ENCODE measurements at places on chromosomes 4 and X.

DNA sequence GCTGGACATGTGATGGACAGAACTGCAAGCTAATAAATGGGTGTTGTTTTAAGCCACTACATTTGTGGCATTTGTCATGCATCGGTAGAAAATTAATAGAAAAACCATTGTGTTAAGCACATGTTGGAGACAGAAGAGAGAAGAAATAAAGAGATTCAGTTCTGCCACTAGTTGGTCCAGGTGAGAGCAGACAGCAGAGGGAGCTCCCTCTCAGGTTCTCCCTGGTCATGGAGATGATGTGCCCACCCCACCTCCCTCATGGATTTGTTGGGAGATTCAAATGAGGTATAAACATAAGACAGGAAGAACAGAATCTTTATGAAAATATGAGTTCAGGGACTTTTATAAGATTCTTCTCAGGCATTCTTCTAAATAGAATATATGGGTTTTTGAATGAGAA is 36.8 kb upstream of the OCIAD2 start:
- no peak for DNase-seq

DNA sequence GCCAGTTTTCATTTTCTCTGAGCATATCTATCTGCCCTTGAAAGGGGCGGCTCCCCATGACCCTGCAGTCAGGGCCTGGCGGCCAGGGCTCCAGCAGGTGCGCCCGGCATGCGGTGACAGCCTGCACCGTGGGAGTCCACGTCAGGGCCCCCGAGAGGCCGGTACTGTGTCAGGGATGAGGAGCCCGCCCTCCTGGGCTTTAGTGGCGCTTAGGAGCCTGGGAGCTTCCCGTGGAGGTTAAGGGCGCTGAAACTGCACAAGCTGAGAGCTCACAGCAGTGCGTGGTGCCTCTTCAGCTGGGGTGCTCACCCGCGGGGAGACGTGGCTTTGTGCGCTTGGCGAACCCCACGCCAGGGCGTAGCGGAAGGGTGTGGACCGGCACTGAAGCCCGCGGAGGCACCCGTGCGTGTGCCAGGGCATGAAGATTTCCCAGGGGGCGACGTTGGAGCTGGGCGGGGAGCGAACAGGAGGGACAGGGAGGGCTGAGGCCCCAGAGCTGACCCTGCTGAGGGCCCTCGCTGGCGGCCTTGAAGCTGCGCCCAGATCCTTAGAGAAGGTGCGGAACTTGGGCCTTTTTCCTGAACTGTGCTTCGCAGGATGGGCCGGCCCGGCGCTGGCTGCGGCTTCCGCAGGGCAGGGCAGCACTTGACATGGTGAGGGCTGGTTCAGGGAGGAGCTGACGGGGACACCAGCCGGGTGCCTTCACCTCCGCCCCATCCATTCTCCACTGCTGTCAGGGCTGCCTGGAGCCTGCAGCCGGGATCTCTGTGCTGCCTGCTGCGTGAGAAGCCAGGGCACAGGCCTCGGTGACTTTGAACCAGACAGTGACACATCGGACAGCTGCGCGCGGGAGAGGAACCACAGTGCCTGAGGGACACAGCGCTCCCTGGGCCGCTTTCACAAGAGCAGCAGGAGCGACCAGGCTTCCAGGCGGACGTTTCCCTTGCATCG is 32.9 kb downstream of the HTT-AS start:
- DNase-seq: no peak

- DNase-seq: no peak
Measured at GRCh38 chrX:83508526-83509253, 600 bp downstream of the POU3F4 start.

DNA sequence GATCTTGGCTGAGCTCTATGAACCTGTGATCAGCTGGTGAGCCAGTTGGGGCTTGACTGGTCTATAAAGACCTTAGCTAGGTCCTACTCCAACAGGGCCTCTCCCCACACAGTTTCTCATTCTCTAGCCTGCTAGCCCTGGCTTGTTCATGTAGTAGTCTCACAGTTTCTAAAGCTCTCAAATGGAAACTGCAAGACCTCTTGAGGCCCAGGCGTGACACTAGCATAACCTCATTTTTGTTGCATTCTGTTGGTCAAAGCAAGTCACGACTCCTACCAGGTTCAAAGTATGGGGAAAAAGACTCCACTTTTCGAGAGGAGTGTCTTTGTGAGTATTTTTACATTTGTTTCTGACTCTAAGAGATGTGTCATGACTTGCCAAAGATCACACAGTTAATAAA is 50.9 kb downstream of the CEP44 start:
- DNase-seq: no peak

DNA sequence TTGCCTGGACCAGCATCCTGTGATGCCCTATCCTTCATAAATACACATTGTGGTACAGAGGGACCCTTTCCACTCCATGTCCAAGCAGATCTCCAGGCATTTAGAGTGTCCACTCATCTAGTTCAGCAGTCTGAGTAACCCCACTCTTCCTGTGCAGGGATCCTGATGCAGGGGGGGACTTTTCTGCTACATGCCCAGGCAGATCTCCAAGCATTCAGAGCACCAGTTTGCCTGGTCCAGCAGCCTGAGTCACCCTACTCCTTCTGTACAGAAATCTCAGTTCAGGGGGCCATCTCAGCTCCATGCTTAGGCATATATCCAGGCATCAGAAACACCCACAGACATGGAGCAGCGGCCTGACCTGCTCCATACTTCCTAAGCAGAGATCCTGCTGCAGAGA is 1089.8 kb downstream of the FAT4 start:
- no peak for DNase-seq

GRCh38 chr4:122583906-122584305 is 37.0 kb downstream of the IL21 start:
- DNase-seq: no peak

GRCh38 chrX:138771047-138771446 is 59.5 kb upstream of the FGF13 start:
- no peak for DNase-seq

- DNase-seq: no peak
Measured at GRCh38 chr4:26252349-26253025, 68.3 kb upstream of the RBPJ start.

DNA sequence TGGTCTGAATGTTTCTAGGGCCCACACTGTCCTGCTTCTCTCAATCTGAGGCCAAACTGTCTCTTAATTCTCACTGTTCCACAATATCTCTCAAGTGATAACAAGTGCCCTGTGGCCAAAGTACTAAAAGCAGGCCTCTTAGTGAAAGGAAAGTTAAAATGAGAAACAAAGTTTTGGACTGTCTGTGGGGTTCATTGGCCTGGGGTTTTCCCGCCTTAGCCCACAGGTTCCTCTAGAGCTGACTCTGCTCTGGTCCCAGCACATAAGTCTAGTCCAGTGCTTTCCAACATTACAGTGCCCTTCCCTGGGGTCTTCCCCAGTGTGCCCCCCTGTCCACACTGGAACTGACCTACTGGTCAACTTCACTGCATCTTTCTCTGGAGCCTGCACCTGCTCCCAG is 6.3 kb downstream of the MAGEB1 start:
- no peak for DNase-seq

- no peak for DNase-seq
Measured at GRCh38 chr4:98794565-98795205, 134.2 kb downstream of the EIF4E start.

- DNase-seq: no peak
Measured at GRCh38 chr4:169246279-169246678, 24.5 kb downstream of the SH3RF1 start.

DNA sequence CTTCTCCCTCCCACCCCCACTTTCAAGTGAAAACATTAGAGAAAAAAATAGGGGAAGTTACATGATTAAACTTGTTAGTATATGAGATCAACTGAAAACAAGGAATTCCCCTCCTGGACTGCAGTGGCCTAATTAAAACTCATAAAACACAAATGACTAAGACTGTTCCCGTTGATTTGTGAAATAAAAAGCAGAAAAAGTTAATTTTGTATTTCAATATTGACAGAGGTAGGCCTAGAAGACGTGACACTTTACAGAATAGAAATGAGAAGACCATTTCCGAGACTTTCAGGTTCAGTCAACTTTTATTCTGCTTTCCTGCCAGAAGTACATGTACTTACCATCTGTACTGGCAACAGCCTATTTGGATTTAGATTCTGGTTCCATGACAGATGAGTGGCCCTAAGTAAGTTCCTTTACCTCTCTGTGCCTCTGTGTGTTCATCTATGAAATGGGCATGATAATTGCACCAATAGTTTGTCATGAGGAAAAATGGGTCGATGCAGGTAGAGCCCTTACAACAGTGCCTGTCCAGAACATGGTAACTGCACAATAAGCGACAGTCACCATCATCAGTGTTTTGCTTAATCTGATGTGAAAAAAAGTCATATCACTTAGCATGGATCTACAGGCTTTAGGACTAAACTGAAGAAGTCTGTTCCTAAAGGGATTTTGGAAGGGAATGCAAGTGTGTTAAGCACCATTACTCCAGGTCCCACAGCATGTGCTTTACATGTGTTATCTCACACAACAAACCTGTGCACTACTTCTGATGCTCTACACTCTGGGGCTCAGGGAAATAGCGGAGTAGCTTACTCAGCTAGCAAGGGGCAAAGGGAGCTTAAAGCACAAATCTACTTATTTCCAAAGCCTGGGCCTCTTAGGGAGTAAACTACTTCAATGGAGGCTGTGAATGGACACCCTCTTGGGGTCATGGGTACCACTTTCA is 562.3 kb upstream of the DIPK2B start:
- no peak for DNase-seq

- no peak for DNase-seq
Measured at GRCh38 chr4:156576946-156577345, 394.7 kb downstream of the PDGFC start.

DNA sequence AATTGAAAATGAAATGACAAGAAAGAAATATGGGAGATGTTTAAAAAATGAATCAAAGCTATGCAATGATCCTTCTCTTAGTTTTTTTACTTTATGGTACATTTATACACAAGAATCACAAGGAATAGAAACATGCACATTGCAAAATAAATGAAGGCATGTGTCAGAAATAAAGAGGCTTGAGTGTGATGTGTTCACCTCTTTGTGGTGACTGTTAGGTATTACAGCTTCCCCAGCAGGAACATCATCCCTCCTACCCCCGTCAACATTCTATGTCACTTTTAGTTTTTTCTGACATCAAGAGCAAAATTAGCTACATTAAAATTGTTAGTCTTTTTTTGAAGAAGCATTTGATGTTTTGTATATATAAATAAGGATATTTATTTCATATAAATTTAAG is 214.8 kb downstream of the SLC4A4 start:
- DNase-seq: no peak

- no peak for DNase-seq
Measured at GRCh38 chrX:51855698-51856097, 37.7 kb upstream of the MAGED1 start.

- DNase-seq: no peak
Measured at GRCh38 chr4:147546349-147546748, 65.5 kb downstream of the EDNRA start.

DNA sequence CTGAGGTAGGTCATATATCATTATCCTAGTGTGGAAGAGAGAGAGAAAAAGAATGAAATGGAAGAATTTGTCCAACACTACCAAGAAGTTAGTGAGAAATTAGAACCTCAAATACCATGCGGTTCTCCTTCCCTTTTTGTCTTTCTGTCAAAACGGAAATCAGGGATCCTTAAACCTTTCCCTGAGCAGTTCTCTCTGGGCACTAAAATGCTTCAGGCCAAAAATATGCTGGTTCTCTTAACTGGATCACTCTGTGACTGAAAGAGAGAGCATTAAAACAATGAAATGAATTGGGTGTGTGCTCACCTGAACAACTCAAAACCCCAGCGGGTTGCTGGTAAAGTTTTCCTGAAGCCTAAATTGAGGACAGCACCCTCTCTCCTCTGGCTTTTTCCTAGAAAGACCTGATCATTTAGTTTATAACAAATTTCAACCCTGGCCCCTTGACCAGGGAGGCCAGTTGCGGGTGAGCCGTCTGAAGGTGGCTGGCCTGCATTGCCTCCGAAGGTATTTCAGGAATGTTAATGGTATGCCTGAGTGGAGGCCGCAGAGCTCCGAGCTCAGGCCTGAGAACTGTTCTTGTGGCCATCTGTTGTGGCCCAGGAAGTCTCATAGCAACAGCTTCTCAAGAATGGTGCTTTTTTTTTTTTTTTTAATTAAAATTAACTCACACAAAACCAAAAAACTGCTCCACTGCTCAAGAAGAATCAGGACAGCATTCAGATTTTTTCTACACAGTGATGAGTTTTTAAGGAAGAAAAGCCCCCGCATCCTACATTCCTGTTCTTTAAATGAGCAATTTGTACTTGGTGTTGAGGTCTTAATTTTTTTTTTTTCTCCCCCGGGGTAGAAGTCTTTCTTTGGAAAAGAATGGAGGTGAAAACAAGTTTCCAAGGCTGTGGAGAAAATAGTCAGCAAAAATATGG is 155.1 kb downstream of the SHROOM3 start:
- peak; percentile 26 for DNase-seq

DNA sequence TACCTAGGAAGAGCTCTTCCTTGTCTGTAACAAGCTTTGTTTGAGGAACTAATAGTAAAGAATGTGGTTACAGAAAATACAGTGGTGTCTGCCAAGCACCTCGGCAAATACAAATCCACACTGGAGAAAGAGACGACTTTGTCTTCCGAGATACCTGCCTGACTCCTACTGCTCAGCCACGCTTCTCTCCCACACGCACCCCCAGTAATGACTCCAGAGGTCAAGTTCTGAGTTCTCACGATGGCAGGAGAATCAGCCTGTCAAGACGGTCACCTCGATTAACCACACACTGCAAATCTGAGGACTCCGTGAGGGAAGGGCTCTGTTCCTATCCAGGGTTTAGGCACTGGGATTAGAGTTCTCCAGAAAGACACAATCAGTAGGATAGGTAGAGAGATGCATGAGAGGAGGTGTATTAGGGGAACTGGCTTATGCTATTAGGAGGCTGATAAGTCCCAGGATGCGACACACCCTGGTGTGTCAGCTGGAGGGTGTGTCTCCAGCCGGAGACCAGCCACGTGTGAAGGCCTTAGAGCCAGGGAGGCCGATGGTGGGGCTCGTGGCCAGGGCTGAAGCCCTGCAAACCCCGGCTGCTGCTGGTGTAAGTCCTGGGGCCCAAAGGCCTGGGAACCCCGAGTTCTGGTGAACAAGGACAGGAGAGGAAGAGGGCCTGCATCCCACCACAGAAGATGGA is 8.4 kb upstream of the TRIML2 start:
- DNase-seq: no peak

GRCh38 chr4:181503687-181504390 is 739.4 kb upstream of the TENM3 start:
- no peak for DNase-seq

GRCh38 chr4:1003271-1004070 is 8.0 kb upstream of the FGFRL1 start:
- no peak for DNase-seq

DNA sequence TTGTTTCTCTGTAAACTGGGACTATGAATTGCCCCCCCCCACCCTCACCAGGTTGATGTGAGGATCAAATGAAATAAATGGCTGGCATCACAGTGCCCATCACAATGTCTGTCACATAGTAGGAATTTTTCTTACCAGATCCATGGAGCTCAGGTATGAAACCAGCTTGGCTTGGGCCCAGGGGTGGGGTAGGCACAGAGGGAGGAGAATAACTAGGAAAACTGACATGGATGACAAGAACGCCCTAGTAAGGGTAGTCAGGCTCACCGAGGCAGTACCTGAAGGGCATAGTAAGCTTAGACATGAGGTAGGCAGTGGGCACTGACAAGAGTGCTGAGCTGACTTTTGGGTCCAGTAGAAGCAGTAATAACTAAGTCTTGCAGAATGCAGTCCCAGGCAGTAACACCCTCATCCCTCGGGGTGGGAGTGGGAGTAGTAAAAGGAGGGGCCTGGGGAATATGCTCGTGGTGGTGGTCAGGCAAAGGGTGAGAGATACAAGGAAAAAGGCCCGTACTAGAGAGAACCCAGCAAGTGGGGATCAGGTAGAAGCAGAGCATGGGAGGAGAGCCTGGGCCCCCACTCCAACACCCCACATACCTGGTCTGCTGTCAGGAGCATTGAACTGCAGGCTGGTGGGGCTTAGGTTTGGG is 155.9 kb upstream of the PJA1 start:
- DNase-seq: no peak

GRCh38 chrX:77442728-77443127 is 4.5 kb upstream of the FGF16 start:
- DNase-seq: no peak
